ENCODE measurements at places on chromosomes 12 and 14.
A peak's percentile ranks its signal among the peaks of the same experiment; 100 is the strongest.

GRCh38 chr12:121637231-121637914 is 11.0 kb downstream of the ORAI1 start:
- peak; percentile 21 for DNase-seq

DNA sequence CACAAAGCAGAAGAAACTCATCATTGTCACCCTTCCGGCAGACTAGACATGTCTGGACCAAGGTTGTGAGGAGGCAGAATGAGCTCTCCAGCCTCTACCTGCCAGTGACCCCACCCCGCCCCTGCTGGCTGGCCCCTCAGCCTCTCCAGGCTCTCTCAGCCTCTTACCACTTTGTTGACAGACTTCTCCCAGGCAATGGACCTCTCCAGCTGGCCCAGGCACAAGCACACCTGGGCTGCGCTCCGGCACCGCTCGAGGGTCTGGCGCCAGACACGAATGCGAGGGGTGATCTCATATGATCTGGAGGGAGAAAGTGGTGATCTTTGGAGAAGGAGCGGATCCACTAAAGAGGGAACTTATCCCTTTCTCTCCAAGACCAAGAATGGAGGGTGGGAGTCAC is 30.3 kb downstream of the BAZ2A start:
- DNase-seq = no peak

DNA sequence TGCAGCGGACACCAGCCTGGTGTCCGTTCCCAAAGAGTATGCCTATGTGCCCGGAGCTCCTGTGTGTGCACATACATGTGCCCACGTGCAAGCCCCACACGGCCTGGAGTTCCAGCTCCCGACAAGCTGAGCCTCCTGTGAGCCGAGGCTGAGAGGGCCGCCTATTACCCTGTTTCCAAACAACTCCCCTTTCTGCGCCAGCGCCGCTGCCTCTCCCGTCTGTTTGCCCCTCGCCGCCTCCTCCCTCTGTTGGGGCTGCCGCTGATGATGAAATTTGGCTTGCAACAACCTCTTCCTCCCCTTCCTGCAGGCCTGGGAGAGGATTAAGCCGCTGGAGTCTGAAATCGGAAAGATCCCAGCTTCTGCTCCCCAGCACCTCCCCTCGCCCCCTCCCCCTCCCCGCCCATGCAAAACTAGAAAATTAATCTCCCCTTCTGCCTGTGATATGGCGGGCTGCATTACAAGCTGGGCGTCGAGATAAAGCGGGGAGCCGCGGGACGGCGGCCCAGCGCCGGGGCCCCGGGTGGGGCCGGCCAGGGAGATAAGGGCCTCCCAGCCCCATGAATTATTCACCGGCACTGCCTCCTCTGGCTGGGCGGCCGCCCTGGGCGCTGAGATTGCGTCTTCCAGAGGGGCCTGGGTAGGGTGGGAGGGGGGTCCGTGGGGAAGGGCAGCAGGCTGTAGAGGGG is 6.8 kb upstream of the ASIC1 start:
- DNase-seq = no peak

DNA sequence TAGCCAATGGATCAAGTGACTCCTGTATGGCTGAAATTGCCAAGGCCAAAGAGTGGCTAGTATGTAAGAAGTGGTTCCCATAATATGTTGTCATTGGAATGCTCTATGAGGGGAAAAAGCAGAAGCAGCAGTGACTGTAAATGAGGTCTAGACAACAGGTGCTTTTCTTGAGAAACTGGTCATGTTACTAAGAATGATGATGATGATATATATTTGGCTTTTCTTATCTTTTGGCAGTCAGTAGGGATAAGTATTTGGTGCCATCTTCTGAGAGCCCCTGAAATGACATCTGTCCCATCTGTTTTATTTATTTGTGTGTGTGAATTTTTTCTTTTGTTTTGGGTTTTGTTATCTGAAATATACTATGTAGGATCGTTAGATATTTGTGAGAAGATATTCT is 141.7 kb downstream of the SYT1 start:
- DNase-seq = no peak

DNA sequence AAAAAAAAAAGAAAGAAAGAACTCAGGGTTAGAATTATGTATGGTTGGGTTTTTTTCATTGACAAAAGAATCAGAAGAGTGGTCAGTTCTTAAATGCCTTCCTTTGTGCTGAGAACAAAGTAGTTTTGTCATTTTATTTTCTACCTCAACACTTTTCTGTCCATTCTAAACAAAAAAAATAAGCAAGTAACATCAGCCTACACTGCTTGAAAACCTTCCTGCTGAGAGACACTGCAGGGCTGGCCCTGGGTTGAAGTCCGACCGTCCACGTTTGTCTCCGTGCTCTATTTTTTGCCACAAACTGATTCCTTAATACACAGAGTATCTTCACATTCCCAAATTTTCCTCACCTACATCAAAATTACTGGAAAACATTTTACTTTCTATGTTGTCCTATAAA is 211.6 kb upstream of the PDZRN4 start:
- no peak for DNase-seq

GRCh38 chr12:29610473-29611170 is 113.1 kb upstream of the OVCH1 start:
- no peak for DNase-seq

GRCh38 chr12:52446367-52447045 is 5.4 kb downstream of the KRT6B start:
- no peak for DNase-seq

- no peak for DNase-seq
Observed at GRCh38 chr12:116879509-116880212, 1.6 kb downstream of the HRK start.

DNA sequence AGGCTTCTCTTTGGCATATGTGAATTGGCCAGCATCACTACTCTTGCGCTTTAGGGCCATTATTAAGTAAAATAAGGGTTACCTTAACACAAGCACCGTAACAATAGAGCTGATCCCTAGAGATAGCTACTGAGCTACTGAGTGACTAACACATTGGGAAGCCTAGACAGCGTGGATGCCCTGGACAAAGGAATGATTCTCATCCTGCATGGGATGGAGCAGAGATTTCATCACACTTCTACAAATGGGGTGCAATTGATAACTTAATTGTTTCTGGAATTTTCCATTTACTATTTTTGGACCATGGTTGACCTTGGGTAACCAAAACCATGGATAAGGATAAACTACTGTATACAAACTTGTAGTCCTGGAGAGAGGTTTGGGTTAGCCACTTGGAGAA is 57.1 kb downstream of the FBXO34 start:
- no peak for DNase-seq

- no peak for DNase-seq
Observed at GRCh38 chr14:95511687-95512086, 4.8 kb downstream of the SYNE3 start.

- DNase-seq = no peak
Observed at GRCh38 chr12:11765817-11766794, 116.6 kb downstream of the ETV6 start.

DNA sequence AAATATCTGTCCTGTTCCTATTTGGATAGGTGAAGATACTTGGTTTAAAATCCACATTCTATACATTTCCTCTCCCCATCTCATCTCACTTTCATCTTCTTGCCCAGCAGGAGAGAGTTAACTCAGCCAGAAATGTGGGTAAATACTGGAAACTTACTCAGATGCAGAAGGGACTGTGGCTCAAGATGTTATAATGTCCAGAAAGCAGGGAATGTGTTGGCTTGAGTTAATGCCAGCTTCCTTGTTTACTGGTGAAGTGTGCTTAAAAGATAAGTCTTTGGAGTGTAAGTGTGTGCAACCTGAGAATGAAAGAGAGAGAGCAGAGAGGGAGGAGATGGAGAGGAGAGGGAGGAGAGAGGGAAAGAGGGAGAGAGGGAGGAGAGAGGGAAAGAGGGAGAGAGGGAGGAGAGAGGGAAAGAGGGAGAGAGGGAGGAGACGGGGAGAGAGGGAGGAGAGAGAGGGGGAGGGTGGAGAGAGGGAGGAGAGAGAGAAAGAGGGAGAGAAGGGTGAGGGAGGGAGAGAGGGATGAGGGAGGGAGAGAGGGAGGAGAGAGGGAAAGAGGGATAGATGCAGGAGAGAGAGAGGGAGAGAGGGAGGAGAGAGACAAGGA is 22.0 kb upstream of the SNRPF start:
- no peak for DNase-seq

DNA sequence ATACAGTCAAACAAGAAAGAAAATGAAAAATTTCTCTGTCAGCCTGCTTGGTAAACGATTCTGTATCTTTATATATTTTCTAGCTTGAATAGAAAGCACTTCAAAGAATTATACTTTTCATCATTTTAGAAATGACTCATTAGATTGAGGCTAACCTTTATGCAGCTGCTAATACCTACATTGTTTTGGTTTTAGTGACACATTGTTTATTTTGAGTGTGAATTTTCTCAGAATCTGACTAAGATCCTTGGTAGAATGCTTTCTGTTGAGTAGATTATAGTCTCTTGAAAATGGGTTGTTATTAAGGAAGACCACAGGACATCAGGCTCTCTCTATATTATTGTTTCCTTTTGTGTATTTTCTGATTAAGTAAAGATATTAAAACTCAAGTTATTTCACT is at the start of gene PMCH:
PMCH (minus strand) TSS at position 45 of the 400 bp plus-strand sequence. CDS start 63 bp downstream, outside the sequence.
- no peak for DNase-seq

DNA sequence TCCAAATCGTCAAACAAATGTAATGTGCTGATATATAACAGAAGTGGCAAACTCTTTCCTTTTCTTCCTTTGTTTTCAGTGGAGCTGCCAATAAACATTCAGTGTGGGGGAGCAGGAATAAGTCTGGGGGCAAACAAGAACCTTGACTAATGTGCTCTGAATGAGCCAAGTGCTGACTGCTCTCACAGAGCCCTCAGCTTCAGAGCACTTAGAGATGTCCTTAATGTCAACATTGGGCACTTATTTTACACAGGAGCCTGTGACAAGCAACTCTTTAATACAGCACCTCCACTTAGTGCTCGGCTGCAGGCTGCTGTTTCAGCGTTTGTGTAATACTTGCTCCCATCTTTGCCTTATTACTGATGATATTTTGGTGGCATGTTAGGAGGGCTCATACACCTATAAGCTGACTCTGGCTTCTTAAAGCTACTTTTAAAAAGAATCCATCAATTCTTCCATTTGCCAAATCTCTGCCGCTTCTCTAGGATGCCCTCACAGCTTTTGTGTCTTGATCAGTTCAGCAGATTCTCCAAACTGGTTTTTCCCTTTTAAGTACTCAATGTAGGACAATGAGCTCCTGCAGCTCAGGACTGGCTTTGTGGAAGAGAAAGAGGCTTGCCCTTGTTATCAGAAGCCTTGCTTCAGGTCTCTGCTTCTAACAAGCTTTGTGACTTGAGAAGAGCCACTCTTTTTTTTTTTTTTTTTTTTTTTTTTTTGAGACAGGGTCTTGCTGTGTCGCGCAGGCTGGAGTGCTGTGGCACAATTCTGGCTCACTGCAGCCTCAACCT is 206.6 kb downstream of the MON2 start:
- DNase-seq = no peak

GRCh38 chr12:6074979-6075585 is 49.4 kb downstream of the VWF start:
- no peak for DNase-seq

DNA sequence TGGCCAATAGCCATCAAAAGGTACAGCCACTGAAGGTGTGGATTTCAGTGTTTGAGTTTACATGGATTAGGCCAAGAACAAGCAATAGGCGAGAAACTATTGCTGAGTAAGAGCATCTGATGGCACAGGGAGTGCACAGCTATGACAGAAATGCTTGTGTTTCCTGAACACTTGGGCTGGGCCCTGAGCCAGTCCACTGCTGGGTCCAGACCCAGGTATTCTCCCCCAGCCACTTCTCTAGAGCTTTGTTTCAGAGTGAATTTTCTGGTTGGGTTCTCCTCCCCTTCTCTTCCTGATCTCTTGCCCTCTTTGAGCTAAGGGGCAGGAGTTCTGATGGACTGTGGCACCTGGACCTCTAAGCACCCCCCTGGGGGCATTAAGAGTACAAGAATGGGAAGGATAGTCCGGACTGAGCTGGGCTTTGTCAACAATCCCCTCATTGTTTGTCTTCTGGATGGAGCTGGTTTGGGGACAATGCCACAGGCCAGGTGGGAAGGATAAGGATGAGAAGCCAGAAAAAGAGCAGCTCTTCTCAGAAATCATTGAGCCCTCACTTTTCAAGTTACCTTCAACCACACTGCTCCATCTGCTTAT is 8.3 kb downstream of the HOXC5 start:
- DNase-seq = no peak

GRCh38 chr12:58465418-58465817 is 454.9 kb downstream of the LRIG3 start:
- DNase-seq = no peak

DNA sequence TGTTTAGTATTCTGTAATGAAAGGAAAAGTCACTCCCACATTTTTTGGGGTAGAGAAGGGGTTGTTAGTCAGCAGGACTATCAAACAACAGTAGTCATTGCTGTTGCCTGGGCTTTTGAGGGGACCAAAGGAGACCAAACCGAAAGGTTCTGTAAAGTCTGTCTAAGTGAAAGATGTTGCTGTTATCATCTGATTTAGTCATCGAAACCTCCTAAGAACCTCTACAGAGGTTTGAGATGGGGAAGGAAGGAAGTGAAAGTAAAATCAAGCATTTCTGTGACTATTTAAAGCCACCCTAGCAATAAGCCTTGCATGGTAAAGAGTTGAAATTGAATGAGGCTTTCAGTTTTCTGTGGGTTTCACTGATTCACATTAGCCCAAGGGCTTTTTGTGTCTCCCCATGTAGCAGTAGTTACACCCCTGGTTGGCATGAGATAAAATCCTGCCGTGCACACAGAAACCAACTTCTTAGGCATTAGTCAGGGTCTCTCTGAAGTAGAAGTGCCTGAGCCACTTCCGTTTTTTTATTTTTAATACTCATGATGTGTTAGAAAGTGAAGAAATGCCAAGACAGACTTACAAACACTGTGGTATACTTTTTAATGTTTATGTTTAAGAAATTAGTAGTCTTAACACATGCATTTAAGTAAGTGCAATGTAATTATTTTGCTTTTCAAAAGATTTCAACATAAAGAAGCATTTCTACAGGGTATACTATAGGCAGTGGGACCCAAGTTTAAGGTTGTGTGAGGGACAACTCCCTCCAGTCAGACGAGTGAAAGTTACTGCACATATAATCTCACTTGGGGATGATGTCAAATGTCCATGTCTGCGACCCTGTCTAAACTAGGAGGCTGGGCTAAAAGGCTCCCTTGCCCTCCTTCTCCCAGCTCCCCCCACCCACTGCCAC is 50.4 kb downstream of the DYRK2 start:
- no peak for DNase-seq

- no peak for DNase-seq
Observed at GRCh38 chr12:105214148-105214547, 21.8 kb downstream of the APPL2 start.

- no peak for DNase-seq
Observed at GRCh38 chr14:53265025-53265424, 111.9 kb upstream of the DDHD1 start.

Measured in activated T-helper 1 cell treated with anti-CD3 and anti-CD28 coated beads, Interleukin-2, amount 50 U/mL, for 16 hours (primary cell).